ENCODE measurements at places on chromosomes 5 and 9.

DNA sequence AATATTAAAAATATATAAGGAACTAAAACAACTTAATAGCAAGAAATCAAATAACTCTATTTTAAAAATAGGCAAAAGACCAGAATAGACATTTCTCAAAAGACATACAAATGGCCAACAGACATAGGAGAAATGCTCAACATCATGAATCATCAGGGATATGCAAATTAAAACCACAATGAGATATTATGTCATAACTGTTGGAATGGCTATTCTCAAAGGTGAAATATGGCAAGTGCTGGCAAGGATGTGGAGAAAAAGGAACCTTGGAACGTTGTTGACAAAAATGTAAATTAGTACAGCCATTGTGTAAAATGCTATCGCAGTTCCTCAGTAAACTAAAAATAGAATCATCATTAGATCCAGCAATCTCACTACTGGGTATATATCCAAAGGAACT, 468.5 kb downstream of the NFIB start:
- DNase-seq: no peak

DNA sequence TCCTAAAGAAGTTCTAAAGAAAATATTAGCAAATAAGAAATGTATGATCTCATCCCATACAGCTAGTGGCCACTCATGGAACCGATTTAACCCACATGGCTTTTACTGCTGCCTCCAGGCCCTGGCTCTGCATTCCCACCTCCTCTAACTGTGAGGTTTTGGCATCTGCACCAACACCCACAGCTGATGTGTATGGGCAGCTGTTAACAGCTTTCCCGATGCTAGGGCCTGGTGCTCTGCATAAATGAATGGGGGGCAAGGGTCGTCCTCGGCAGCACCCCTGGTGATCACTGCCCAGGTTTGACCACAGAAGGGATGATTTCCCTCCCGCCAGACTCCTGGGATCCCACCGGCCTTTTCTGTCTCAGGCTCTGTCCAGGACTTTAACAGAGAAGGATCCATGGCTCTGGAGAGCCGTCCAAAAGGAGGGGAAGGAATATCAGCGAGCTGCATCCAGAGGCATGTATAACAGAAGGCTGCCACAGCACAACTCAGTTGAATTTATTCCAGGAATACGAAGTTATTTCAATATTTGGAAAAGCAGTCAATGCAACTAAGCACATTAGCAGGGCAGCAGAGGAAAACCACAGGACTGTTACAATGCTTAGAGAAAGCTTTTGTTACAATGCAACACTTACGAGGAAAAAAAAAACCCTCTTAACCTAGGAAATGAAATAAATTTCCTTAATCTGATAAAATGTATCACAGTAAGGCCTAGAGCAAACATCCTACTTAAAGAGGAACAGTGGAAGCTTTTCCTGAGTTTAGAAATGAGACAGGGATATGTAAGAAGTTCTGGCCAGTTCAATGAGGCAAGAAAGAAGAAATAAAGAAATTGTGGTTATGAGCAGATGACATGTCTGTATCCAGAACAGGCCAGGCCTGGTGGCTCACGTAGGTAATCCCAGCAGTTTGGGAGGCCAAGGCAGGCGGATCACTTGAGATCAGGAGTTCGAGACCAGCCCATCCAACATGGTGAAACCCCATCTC, 63.1 kb downstream of the NACC2 start:
- DNase-seq: no peak

DNA sequence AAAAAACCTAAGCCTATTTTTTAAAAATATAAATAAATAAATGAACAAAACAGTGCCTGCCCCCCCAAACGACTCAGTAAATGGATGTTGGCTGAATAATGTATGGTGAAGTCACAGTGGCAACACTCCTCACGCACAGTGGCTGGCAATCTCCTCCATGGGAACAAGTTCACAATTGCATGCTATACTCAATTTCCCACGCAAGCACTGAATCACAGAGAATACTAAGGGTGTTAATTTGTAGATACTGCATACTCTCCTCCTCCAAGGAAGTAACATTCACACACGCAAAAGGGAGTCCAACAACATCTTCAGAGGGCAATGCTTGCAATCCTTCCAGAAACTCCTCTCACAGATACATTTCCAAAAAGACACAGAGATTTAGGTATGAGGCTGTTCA, 47.5 kb downstream of the SERINC5 start:
- DNase-seq: no peak

GRCh38 chr5:129098488-129099183, 4.1 kb downstream of the ISOC1 start:
- DNase-seq: no peak

DNA sequence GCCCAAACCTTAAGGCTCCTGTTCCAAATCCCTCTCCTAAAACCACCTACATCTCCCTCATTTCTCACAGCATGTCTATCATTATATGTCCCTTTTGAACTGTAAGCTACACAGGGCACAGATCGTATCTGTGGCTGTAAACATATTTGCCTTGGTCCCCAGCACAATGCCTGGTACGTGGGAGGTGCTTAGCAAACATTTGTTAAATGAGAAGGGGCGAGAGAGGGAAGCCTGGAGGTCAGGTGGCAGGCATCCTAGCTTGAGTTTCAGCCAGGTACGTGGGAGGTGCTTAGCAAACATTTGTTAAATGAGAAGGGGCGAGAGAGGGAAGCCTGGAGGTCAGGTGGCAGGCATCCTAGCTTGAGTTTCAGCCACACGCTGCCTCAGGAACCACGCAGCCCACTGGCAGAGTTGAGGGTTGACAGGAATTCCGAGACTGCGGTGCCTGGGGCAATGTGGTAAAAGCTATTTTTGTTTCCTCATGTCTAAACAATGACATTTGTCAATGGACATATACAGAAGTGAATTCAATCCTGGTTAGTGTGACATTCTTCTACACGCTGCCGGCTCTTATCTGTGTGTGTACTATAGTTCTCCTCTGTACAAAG, 113.6 kb downstream of the EFNA5 start:
- DNase-seq: no peak

GRCh38 chr9:15357050-15357653, 50.1 kb upstream of the TTC39B start:
- peak; percentile 61 for DNase-seq

DNA sequence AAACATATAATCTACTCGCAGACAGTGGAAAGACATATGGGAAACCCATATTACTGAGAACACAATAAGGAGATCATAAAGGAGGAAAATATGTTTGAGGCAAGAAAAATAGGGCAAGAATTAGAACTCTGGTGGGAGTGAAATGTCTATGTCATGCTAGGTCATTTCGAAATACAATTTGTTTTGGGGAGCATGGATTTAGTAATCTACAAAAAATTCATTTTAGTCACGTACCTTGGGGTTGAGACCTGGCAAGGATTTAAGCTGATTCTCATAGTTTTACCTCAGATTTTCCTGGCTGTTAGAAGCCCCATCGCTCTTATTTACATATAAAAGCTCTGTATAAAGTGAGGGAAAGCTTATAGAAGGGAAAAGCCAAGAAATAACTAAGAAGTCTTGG, 11.5 kb upstream of the CSNK1G3 start:
- DNase-seq: no peak

- no peak for DNase-seq
Observed at GRCh38 chr5:78500871-78501270, 140.5 kb downstream of the SCAMP1 start.

GRCh38 chr9:86795823-86796553, 151.3 kb downstream of the GAS1 start:
- DNase-seq: no peak

DNA sequence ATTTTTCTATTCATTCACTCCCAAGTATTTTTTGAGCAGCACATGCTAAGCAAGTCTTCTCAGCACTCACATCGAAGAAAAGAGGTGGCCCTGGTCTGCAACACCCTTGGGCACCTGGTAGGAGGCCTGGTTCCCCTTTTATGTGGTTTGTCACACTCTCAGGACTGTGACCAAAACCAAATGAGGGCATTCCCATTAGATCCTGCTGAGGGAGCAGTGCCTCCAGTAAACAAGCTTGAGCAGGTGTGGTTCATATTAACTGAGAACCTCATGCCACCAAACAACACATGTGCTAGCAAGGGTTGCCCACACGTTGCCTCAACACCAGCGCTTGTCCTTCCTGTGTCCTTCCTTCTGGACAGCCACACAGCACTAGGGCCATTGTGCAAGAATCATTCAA, 26.9 kb upstream of the SYK start:
- no peak for DNase-seq

- no peak for DNase-seq
Observed at GRCh38 chr5:178312880-178313282, 80.3 kb upstream of the PHYKPL start.

DNA sequence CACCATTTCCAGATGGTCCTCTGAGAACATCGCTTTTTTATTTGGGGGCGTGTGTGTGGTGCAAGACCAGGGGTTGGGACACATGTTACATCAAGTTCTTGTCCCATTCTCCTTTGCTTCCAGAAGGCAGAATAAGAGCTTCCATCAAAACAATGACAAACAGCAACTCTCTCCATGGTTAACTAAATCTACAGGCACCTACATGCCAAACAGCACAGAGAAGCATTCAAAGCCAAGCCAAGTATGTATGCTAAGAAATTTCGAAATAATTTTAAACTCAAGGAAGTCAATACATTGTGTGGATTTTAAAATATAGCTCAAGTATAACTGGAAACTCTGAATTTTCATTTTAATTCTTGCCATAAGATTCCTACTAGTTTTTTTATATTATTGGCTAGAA, 105.6 kb downstream of the SEC61B start:
- DNase-seq: no peak

GRCh38 chr5:133885566-133885965, 82.9 kb downstream of the C5orf15 start:
- no peak for DNase-seq

DNA sequence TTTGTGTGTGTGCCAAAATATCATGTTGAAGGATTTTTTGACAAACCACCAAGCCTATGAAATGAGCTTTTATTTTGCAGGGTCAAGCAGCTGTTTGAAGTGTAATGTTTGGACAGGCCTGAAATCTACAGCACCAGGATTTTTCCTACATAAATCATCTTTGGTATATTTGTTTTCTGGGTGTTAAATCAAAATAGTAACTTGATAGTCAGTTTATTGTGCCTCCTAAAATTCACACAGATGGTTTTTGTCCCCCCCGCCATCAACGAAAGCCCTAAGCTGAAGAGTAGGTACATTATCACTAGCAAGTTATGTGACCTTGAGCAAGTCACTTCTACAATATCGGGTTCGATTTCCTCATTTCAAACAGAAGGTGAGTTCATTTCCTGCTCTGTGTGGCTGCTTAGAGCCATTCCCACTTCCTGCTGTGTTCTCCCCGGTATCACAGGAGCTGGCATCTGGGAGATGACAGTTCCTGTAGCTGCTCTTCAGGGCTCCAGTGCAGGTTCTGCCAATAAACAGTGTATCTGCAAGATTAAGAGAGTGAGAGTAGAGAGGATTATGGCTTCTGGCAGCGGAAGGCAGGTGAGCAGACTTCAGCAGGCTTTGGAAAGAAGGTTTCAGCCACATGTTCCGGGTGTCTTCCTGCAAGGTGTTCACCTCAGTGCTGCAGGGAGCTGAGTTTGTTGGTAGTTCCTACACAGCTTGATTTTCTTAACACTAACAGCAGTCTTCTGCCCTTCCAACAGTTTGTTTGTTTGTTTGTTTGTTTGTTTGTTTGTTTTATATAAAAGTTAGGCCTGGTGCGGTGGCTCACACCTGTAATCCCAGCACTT, 48.4 kb upstream of the GNE start:
- DNase-seq: no peak
